ENCODE measurements at places on chromosomes 6 and 20.

DNA sequence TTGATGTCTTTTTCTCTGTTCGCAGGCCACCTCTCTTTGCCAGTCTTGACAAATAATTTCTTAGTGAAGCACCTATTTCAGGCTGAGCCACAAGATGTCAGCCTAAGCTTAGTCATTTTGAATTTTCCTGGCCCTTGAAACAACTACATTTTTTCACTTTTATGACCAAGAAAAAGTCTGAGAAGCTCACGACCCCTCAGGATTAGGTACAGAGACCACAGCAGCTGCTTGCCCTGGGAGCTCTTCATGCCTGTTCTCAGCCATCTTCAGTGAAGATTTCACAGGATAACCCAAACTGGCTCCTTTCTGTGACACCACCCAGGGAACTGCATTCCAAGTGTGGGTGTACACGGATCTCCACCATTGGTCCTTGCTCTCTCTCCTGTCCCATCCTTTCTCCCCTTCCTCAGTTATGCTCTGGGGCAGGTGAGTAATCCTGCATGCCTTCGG is 38.4 kb upstream of the SPTLC3 start:
- no peak for DNase-seq

- DNase-seq, result no peak
Measured at GRCh38 chr6:20946022-20946421, 411.8 kb downstream of the CDKAL1 start.

DNA sequence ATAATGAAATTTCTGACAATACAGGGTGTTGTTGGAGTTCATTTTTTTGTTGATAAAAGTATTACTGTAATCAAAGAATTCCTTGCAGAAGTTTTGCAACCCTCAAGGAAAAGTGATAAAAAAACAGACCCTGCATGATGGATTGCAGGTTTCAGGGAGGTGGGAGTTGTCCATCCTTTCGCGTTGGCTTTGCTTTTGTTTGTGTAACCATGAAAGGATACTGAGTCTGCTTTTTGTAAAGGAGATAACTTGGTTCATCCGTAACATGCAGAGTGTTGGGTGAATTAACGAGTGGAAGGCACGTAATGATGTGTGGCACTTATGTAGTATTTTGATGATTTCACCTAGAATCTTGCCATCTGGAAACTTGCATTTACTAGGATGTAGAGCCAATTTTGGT is 23.6 kb downstream of the FOXO3 start:
- no peak for DNase-seq

DNA sequence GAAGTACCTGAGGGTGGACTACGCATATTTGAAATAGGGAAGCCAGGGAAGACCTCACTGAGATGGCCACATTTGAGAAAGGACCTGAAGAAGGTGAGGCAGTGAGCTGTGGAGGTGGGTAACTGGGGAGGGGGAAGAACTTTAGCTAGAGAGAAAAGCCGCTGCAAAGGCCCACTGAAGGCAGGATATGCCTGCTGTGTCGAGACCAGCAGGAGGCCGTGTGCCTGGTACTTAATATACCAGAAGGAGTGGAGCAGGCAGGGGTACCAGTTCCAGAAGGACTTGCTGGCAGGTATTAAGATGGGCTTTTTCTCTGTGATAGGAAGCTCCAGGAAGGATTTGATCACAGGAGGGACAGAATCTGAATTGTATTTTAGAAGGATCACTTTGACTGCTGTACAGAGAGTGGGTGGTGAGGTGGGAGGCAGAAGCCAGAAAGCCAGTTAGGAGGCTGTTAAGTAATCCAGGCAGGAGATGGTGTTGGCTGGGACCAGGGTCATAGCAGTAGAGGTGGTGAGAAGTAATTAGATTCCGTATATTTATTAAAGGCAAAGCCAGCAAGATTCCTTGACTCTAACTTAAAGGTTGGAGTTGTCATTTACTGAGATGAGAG is 54.2 kb upstream of the FANCE start:
- DNase-seq, result no peak

GRCh38 chr20:59720013-59720412 is 115.7 kb downstream of the PHACTR3 start:
- DNase-seq, result no peak

- no peak for DNase-seq
Measured at GRCh38 chr20:62202083-62202395, 18.0 kb downstream of the HRH3 start.

DNA sequence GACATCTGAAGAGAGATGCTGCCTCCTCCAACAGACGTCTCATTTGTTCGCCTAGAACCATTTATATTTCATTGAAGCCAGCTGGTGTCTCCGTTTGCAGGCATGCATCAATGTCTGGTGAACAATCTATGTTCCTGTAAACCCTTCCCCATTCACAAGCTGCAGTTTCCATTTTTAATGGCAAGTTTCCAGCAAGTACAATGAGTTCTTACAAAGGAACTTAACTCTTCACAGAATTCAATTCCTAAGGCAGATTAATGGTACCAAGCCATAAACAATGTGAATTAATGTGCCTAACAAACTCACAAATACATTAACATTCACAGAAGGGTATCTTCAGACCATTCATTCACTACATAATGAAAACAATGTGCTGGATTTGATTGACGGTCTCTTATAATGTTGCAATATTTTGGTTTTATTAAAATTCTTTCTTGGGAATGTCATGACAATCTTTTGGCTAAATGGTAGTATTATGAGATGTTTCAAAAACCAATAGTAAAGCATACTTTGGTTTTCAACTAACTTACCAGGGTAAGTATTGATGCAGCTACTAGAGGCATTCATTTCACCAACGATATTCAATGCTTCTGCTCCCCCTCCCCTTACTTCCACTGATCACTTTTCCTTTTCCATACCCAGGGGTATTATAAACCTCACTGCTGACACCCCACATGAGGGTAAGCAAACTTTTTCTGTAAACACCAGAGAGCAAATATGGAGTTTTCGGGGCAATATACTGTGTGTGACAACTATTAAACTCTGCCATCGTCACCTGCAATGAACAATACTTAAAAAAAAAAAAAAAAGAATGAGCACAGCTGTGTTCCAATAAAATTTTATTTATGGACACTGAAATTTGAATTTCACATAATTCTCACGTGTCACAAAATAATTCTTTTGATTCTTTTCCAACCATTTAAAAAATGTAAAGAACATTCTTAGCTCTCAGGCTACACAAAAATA is 4.2 kb downstream of the AKIRIN2 start:
- DNase-seq, result no peak

DNA sequence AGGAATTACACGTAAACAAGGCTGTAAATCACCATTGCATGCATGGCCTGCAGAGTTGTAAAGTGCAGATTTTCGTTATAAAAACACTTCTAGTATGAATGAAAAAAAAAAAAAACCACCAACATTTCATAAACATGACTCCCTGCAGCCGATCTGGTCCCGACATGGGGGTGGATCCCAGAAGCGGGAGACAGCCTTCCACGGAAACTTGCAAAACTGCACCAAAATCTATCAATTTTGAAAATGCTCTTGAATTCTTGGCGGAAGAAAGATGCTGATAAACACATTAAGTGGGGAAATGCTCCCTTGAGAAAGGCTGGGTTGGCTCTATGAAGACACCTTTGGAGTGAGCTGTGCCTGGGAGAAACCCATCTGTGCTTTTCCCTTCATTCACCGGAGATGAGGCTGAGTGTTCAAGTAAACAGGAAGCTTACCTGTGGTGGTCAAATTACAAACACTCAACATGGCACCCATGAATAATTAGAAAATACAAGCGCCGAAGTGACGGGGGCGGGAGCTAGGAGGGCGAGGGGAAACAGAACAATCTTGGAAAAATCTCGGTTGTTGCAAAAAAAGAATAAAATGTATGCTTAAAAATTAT is 845 bp upstream of the ANKRD60 start:
- no peak for DNase-seq
